Bronchus fibroblast of lung (primary cell): ENCODE measurements at places on chromosomes 6 and 20. TPM values are rescaled to one million over a fixed set of nuclear protein-coding genes. Genes with fewer than 3 reads are reported as not detected.

Gene SDCBP2
- total RNA-seq = 0.74 and 0.84 TPM in 2 replicates

Gene ADGRF5
- total RNA-seq = under 0.01 TPM in 2 replicates

Gene RXRB
- 22.2 and 23.2 TPM in 2 replicates for total RNA-seq

Gene SNRNP48
- total RNA-seq = 4.9 and 6.1 TPM in 2 replicates

Gene FOXA2
- total RNA-seq = not detected in 2 replicates

Gene PTGIS
- total RNA-seq = 0.15 and 0.17 TPM in 2 replicates

Gene BNIP5
- not detected in 2 replicates for total RNA-seq

Gene EPPIN
- total RNA-seq = not detected in 2 replicates

Gene TRIM31
- not detected in 2 replicates for total RNA-seq

Gene FRS3
- total RNA-seq = 3.3 and 3.4 TPM in 2 replicates

Gene ADAM33
- 14.7 and 15.3 TPM in 2 replicates for total RNA-seq

Gene MAK
- 0.15 TPM in 1 of 2 replicates, not detected in the other for total RNA-seq

Gene HTR1E
- total RNA-seq = not detected in 2 replicates

Gene MEI4
- total RNA-seq = not detected in 2 replicates
